Brain microvascular endothelial cell (primary cell): ENCODE measurements at places on chromosomes 3 and 15.

GRCh38 chr3:99969136-99969535 is 145.2 kb downstream of the FILIP1L start:
- no peak for DNase-seq

DNA sequence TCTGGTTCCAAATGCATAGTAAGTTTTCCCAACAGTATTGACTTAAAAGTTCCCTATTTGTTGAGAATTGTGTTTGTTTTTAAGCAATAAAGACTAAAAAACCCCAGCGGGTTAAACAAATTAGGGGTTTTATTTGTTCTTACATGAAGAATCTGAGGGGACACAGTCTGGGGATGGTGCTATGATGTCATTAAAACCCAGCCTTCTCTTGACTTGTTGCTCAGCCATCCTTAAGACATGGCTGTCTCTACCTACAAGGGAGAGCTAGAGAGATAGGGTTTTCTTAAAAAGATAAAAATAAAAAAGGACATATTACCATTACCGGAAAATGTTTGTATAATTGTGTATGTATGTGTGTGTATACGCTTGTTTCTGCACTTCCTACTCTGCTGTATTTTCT is 11.7 kb upstream of the ARL14 start:
- no peak for DNase-seq

- DNase-seq, result no peak
Measured at GRCh38 chr3:152281133-152281713, 12.5 kb downstream of the MBNL1 start.

- DNase-seq, result peak; percentile 56
Measured at GRCh38 chr3:11610044-11610671, 33.6 kb downstream of the VGLL4 start.

GRCh38 chr15:45199136-45199810 is 11.5 kb upstream of the SHF start:
- no peak for DNase-seq

- DNase-seq, result no peak
Measured at GRCh38 chr3:47515864-47516319, 2.4 kb upstream of the ELP6 start.

GRCh38 chr3:67774676-67775075 is 120.3 kb upstream of the SUCLG2 start:
- no peak for DNase-seq

DNA sequence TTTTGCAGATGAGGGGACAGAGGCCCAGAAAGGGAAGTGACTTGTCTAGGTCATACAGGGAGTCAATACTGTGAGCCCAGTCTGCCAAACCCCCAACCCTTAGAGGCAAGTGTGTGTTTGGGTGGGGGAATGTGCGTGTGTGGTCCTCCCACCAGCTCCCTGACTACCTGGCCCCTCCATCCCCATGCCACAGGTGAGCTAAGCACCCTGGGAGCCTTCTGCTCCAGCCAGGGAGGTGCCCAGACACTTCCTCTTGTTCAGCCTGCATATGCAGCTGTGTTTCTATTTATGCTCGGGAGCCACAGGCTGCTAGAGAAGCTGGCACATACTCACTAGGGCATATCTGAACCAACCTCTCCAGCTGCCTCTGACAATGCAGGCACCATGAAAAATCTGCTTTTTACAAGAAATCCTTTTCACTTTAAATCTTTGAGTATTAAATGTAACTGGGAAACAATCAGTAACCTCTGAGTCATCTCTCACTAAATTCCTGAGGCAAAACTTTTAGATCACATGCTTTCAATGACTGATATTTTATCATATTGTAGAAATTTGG is 20.7 kb downstream of the TBC1D2B start:
- DNase-seq, result no peak

DNA sequence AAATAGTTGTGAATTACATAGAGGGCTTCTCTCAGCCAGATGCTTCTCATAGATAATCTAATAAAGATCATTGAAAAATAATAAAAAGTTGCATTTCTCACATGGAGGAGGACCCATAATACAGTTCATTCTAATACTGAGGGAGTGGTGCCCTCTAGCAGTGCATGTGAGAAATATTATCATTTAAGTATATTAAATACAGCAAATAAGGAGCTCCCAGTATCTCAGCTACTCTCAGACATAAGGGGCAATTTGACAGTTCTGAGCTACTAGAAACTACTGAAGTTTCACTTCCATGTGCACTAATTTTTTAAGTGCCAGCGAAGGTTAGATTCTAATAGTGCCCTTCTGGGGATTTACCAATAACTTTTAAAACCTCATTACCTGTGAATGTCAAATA is 188.3 kb downstream of the IL5RA start:
- no peak for DNase-seq
